Activated CD8-positive, alpha-beta T cell treated with anti-CD3 and anti-CD28 coated beads, Interleukin-2, amount 10 ng/mL, durations not matched to agents 7 days and 5 days (primary cell): ENCODE measurements at places on chromosomes 1 and 21. TPM values are rescaled to one million over a fixed set of nuclear protein-coding genes. Genes with fewer than 3 reads are reported as not detected.

DNA sequence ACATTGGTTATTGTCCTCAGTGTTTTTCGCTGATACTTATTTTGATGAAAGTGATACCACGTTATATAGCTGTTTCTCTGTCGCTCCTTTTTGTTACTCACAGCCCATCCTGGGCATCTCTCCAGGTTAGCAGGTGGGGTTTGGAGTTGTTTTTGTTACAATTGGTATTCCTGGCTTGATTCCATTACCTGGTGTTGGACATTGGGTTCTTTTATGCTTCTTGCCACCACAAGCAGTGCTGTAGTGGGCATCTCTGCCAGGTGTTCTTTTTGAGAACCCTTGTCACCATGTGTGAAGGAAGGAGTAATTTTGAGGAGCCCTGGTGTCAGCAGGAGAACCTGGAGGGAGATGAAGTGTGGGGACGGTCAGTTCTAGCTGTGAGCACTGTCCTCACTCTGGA, 47.5 kb upstream of the PWP2 start:
- H3K4me3 ChIP-seq: no peak overlapping the region
- no peaks in the 10 kb centered on the region for H3K27me3 ChIP-seq
- peaks cover 27% of the 10 kb centered on the region for H3K4me1 ChIP-seq
- H3K27ac ChIP-seq: no peak overlapping the region
- peaks cover 57% of the 10 kb centered on the region for H3K36me3 ChIP-seq
- DNase-seq: no peak

GRCh38 chr1:14922942-14923726, 230.4 kb upstream of the TMEM51 start:
- H3K36me3 ChIP-seq: no peaks in the 10 kb centered on the region
- H3K4me1 ChIP-seq: peaks cover 10% of the 10 kb centered on the region
- H3K27me3 ChIP-seq: peaks cover 40% of the 10 kb centered on the region
- H3K27ac ChIP-seq: no peak overlapping the region

- H3K27ac ChIP-seq: no peak overlapping the region
- H3K27me3 ChIP-seq: no peaks in the 10 kb centered on the region
- H3K4me1 ChIP-seq: no peaks in the 10 kb centered on the region
- H3K4me3 ChIP-seq: no peak overlapping the region
- DNase-seq: no peak
- no peaks in the 10 kb centered on the region for H3K36me3 ChIP-seq
Observed at GRCh38 chr1:2342384-2343022, 48.9 kb downstream of the MORN1 start.

DNA sequence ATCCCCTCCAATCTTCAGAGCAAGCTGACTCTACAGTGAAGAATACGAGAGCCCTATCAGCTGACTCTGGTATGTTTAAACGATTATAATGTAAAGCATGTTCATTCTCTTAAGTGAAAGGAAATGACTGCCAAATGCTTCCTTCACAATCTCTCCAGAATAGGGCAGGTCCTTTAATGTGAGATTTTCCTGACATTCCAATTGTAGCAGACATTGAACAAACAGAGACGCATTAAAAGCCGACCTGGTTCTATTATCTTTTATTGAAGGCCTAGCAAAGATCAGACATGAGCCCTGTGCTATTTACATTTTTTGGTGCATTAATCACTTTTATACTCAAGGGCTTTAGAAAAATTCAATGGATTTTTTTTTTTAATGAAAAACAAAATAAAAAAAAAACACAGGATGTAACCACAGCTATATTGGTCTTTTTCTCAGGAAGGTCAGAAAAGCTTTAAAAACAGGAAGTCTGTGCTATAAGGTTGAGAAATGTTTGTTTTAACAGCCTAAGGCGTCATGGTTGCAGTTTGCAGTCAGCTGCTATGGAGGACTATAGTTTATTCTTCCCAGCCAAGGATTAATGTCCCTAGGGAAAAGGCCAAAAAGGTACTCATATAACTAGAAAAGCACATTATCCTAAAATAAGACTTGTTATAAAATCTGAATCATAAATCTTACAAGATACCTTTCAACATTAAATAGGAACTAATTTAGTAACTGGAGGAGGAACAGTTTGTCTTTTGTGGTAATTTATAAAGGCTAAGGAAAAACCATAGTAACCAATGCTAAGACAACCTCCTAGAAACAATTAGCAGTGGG, 104.8 kb downstream of the RERE start:
- peaks cover 2% of the 10 kb centered on the region for H3K36me3 ChIP-seq
- peak overlapping the region; percentile 67 for H3K27ac ChIP-seq
- H3K4me3 ChIP-seq: peak overlapping the region; percentile 40
- H3K27me3 ChIP-seq: no peaks in the 10 kb centered on the region

DNA sequence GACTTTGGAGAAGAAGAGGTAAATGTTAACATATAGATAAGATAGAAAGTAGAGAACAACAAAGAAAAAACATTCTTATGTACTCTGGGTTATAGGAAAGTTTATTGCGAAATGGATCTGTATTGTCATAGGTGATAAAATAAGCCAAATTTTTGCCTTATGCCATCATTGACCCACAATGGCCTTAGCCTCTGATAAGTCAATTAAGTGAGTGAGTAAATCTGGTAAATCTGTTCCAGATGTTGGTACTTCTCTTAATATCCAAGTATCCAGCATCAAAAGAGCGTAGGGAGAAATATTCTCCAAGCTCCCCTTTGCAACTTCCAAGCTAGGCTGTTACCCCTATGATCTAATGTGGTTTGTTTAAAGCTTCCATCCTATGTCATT, 38.3 kb upstream of the CLCA4 start:
- peaks cover 17% of the 10 kb centered on the region for H3K27me3 ChIP-seq
- H3K36me3 ChIP-seq: no peaks in the 10 kb centered on the region
- DNase-seq: no peak
- H3K4me3 ChIP-seq: no peak overlapping the region

DNA sequence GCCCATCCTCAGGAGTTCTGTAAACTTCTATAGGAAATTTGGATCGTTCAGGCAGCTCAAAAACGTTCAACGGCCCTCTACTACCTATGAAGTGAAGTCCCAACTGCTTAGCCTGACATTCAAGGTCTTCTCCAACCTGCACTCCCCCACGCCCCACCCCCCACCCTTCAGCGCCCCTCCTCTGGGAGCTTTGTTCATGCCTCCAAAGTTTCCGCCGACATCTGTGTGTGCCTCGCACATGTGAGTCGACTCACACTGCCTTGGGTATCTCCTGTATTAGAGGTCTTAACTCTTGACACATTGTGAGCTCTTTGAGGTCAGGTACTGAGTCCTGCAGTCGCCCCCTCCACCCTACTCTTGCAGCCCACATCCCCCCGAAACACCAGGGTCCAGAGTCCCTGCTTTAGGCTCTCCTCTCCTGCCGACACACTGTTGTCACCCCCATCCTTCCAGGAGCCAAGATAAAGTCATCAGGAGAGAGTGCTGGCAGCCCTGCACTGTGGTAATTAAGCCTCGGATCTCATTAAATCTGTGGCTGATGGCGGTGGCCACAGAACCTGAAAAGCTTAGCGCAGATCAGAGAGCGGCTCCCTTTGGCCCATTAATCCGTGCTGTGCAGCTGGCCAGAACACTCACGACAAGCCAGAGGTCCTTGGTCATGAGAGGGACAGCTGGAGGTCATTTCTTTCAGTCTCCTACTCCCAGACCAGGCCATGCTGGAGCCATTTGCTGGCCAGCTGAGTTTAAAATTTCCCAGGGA, 1.4 kb upstream of the PAFAH2 start:
- H3K4me1 ChIP-seq: peaks cover 24% of the 10 kb centered on the region
- H3K36me3 ChIP-seq: peaks cover 2% of the 10 kb centered on the region
- H3K4me3 ChIP-seq: no peak overlapping the region
- H3K27ac ChIP-seq: peak overlapping the region; percentile 3
- DNase-seq: no peak
- peaks cover 1% of the 10 kb centered on the region for H3K27me3 ChIP-seq

DNA sequence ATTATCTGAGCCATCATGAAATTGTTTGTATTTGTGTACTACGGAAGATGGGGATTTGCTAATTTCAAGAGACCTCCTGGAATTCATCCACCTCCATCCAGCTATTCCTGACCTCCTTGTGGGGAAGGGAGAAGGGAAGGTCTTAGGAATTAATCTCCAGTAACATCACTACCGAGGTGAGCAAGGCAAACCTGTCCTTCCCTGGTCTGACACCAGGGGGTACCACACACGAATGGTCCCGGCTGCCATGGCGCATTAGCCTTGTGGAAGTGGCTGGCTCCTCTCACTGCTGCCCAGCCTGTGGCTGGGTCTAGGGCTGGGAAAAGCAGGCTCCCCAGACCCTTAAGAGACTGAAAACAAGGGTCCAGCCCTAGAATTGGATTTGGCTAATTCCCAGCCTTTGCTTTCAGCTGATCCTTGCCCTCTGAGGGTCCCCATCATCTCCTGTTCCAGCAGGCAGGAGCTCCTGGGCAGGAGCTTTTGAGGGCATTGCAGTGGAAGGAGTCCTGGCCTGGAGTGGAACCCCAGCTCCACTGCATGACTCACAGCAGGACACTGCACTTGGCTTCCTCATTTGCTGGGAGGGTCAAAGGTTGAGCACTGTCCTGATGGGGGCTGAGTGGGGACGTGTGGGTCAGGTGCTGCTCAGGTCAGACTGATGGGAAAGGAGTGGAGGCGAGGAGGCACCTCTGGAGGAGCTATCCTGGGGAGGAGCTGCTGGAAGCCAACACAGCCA, 34.8 kb downstream of the RIMS3 start:
- H3K4me3 ChIP-seq: no peak overlapping the region
- peaks cover 42% of the 10 kb centered on the region for H3K4me1 ChIP-seq
- no peak for DNase-seq

DNA sequence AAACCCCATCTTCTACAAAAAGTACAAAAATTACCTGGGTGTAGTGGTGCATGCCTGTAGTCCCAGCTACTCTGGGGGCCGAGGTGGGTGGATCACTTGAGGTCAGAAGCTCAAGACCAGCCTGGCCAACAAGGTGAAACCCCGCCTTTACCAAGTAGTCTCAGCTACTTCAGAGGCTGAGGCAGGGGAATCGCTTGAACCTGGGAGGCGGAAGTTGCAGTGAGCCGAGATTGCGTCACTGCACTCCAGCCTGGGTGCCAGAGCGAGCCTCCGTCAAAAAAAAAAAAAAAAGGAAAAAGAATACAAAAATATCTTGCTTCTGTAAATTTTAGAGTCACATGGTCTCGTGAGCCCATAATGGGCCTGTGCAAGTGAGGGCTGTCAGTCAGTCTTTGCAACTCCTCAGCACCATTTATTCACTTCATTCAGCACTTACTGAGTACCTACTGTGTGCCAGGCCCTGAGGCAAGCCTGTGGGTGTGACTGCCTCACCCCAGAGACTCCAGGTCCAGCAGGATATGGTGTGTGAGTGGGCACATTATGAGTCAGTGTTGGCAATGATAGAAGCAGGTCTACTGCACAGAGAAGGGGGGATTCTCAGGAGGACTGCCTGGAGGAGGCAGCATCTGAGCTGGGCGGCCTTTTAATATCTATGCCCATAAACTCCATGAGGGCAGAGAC, 46.8 kb upstream of the TARDBP start:
- H3K27ac ChIP-seq: peak overlapping the region; percentile 73
- no peaks in the 10 kb centered on the region for H3K36me3 ChIP-seq
- peak; percentile 57 for DNase-seq
- peaks cover 36% of the 10 kb centered on the region for H3K27me3 ChIP-seq
- H3K4me3 ChIP-seq: no peak overlapping the region

GRCh38 chr1:175757381-175758015, 14.1 kb upstream of the TNR start:
- H3K4me3 ChIP-seq: no peak overlapping the region
- H3K27ac ChIP-seq: no peak overlapping the region
- peak; percentile 25 for DNase-seq

DNA sequence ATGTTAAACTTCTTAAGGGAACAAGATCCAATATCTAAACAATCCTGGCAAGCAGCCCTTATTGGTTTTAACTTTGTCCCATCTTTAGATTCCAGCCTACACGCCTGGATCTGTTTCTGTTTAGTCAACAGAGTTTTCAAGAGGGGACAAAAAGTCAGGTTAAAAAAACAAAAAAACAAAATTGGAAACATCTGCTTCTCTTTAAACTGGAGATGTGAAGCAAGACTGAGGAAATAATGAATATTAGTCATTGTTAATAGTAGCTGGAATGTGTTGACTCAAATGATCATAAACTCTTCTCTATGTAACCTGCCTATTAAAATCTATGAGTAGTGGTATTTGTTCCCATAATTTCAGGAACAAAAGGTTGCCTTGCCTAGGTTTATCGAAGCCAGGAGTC, 55.0 kb downstream of the NID1 start:
- peaks cover 2% of the 10 kb centered on the region for H3K27me3 ChIP-seq
- H3K4me3 ChIP-seq: no peak overlapping the region
- no peaks in the 10 kb centered on the region for H3K36me3 ChIP-seq
- no peak for DNase-seq
- no peaks in the 10 kb centered on the region for H3K4me1 ChIP-seq
- no peak overlapping the region for H3K27ac ChIP-seq

DNA sequence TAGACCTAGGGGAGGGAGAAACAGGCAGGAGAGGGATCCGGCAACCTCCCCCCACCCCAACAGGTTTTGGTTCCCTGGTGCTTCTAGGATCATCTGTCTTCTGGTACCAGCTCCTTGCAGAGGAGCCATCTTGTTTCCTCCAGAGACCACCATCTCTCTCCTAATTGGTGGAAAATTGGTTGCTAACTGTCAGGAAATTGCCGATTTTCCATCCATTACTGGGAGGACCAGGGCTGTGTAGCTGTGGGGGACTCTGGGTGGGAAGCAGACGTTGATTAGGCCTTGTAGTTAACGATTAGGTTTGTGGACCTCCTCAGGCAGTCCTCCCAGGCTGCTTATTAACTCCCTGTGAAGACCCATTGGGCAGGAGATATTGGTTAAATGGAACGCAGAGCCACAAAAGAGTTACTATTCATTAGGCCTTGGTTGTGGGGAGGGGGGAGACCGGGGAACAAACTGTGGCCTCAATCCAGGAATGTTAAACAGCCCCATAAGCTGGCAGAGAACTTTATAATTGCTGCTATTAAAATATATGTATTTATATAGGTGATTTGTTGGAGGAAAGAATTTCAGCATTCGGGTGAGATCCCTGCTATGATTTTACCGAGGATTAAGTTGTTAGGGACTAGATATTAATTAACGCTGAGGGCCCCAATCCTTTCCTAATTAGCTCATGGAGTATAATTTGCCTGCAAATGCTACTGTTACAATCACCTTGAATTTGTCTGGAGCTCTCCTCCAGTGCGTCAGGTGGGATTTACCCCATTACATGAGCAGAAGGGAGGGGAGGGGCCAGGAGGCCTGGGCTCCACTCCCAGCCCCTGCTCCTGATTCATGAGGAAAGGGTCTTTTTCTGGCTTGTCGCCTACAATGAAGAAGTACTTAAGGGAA, 61.2 kb upstream of the TRABD2B start:
- no peak overlapping the region for H3K4me3 ChIP-seq
- H3K27me3 ChIP-seq: no peaks in the 10 kb centered on the region
- DNase-seq: no peak
- no peak overlapping the region for H3K27ac ChIP-seq
- H3K36me3 ChIP-seq: no peaks in the 10 kb centered on the region

The PPIAL4G gene
- total RNA-seq: 0.60 TPM

The UBE2U gene
- not detected for total RNA-seq

The LRRC3 gene
- total RNA-seq: 3.4 TPM

The CAPN2 gene
- total RNA-seq: 176 TPM

The RGSL1 gene
- total RNA-seq: not detected

The LCE2B gene
- total RNA-seq: not detected
